Left renal cortex interstitium (tissue), 4 donors: ENCODE measurements at places on chromosomes 11 and 22. TPM values are rescaled to one million over a fixed set of nuclear protein-coding genes. Genes with fewer than 3 reads are reported as not detected.

OR5L2 gene
- polyA plus RNA-seq, result not detected

DNA sequence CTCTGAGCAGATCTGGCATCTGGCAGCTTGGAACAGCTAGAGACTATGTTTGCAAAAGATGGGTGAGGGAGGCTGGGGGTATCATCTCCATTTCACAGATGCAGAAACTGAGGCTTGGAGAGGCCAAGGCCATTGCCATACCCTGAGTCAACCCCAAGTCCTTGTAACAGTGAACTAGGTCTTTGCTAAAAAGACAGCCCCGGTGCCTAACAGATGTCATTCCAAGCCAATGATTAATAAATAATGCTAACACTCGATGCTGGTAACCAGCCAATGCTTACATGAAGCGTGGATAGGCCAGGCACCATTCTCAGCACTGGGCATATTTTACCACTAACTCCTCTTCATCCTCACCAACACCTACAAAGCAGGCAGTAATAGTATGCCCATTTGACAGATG lies 164.0 kb downstream of the MN1 start:
- no peak for DNase-seq

DNA sequence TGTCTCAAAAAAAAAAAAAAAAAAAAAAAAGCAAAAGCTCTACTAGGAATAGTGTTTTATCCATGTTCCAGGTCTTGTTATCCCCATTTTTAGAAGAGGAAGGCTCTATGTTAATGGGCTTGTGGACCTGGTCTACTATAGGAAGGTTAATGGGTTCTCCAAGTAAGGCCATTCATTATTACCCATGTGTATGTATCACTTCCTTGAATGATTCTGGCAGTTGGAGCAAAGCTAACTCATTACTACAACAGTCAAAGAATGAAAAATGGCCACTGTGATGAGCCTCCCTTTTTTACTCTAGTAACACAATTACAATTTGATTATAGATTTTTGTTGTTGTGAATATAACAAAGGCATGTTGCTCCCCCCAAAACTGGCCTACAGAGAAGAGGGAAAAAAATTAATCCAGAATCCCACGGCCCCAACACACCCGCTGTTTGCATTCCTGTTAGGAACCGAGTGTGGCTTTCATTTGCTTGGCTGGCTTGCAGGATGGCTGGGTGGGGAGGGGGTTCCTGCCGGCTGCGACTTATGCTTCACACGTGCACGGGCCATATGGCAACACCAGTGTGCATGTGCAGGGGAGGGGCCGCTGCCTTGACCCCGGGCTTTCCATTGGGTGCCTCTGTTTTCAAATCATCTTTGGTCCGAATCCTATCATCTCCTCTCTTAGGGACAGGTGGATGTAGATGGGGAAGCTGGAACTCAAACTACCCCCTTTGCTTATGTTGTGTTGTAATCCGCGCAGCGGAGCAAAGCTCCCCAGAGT lies 148.8 kb downstream of the HIPK3 start:
- no peak for DNase-seq

DNA sequence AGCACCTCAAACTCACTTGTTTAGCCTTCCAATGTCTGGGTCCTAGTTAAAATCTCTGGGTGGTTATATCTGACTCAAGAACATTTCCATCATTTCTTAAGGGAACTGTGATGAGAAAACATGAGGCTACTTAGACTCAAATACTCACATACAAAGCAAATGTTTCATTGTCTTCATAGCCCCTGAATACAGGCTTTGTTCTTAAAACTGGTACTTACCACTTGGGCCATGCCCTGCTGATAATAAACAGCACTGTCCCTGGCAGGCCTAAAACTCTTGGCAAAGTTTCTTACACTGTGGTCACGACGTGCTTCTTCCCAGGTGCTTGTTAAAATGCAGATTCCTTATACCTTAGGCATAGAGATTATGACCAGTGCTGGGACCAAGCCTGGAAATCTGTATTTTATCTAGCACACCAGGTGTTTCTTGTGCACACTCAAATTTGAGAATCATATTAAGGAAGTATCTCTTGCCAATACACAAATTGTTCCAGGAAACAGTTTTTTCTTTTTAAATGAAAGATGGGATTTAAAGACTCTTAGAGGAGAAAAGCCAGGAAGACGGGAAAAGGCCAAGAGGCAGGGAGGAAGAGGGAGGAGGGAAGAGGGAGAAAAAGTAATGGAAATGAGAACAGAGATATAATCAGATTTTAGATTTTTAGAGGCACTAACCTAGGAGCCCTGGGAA lies 287.9 kb upstream of the MPPED2 start:
- no peak for DNase-seq
